ENCODE measurements at places on chromosomes 13 and 19.

GRCh38 chr13:40273253-40274025 lies 393.0 kb downstream of the FOXO1 start:
- no peak for DNase-seq

GRCh38 chr19:37920591-37921450 lies 13.8 kb downstream of the SIPA1L3 start:
- no peak for DNase-seq

DNA sequence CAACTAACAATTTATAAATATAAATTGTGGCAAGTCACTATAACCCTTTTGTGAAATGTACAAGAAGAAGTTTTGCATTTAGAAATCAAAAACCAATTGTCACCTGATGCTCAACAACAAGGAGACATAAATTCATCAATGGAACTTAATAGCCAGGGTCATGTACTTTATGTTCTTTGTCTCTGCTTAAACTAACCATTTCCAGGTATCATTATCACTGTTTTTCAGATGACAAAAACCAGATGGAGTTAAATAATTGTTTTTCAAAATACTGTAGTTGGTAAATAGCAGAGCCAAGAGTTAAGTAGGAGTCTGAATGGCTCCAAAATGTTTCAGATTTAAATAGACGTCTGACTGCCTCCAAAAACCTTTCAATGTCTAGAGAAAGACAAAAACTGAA lies 72.3 kb upstream of the MAB21L1 start:
- DNase-seq = no peak

DNA sequence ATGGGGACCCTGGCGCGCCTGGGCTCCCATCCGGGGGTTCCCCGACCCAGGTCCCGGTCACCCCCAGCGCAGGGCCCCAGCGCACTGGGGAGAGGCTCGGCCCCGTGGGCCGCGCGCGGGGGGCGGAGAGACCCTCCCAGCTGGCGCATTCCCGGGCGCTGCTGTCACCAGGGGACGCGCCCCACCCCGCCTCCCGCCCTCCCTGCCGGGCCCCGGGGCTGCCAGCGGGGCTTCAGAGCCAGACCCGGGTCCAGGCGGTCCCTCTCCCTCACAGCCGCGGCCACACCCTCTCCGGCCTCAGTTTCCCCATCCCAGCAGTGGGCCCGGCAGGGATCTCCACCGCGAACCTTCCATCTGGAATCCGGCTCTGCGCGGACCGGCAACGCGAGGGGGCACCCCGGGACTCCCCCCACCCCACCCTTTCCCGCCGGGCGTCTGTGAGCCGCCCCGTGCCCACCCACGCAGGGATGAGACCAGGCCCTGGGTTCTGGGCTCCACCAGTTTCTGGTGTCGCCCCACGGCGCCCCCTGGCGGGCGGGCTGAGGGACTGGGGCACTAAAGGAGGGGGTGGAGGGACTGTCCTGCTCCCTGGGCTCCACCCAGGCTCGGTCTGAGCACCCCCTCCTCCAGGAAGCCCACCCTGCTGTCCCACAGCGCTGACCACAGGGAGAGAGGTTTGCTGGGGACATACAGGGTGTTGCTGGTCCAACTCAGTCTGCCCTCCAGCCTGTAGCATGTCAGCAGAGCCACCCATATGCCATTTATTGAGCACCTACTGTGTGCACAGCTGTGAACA lies 878 bp upstream of the ADAMTSL5 start:
- peak; percentile 52 for DNase-seq

DNA sequence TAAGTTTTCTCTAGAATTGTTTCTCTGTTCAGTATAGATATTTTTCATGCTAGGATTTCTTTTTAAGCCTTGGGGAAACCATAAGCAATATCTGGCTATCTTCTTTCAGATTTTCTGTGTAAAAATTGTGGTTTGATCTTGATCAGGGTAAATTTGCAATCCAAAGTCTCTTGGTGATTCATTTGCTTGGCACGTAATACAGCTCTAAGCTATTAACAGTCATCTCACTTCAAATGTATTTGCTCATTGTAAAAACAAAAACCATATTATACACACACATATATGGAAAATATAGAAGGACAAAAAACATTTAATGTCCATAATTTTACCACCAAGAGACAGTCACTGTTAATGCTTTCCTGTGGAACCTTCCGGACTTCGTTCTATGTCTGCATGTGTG lies 191.0 kb downstream of the SHISA2 start:
- DNase-seq = no peak

GRCh38 chr19:16895467-16896145 lies 6.8 kb downstream of the F2RL3 start:
- no peak for DNase-seq

DNA sequence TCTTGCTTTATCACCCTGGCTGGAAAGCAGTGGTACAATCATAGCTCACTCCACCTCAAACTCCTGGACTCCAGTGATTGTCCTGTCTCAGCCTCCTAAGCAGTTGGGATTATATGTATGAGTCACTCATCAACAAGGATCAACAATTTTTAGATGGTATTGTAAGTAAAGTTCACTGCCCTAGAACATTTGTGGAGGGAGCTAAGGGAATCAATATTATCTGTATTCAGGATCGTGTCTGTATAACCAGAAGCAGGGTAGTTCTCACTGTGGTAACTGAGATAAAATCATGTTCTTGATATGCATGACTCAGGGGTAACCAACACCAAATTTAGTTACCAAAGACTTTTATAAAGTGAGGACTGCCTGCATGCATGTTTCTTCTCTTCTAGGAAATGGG lies 27.0 kb downstream of the ZMYM5 start:
- no peak for DNase-seq

GRCh38 chr13:102900193-102900608 lies 54.4 kb downstream of the ERCC5 start:
- no peak for DNase-seq

- peak; percentile 96 for DNase-seq
Measured at GRCh38 chr19:39401549-39402345, 4.9 kb upstream of the ZFP36 start.

DNA sequence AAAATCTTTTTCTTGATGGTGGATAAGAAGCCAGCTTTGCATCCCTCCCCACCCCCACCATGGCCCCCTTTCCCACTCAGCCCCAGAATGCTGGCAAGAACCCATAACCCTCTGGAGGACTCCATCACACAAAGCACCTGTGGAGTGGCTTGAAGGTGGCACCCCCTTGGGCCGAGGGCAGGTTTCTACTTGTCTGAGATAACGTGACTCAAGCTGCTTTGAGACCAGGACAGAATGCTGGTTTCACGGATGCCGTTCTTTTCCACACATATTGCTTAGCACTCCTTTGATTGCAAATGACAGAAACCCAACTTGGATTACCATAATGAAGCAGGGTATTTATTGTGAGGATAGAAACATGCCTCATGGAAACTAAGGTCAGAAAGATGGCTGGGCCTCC lies 82.2 kb downstream of the LACC1 start:
- DNase-seq = no peak

DNA sequence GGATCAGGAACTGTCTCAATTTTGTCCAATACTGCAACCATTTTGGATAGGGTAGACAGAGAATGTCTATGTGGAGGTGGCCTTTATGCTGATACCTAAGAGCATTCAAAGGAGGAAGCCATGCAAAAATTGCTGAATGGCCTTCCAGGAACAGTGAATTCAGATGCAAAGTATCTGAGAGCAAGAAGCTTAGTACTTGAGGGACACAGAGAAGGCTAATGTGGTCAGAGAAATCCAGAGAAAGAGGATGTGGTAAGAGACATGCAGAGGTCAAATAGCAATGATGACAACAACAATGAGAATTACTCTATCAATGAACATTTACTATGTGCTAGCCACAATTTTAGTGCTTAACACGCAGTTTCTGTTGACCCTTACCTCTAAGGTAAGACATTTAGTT lies 785.6 kb upstream of the KLHL1 start:
- no peak for DNase-seq

- no peak for DNase-seq
Measured at GRCh38 chr13:83876546-83876945, 5.7 kb downstream of the SLITRK1 start.

DNA sequence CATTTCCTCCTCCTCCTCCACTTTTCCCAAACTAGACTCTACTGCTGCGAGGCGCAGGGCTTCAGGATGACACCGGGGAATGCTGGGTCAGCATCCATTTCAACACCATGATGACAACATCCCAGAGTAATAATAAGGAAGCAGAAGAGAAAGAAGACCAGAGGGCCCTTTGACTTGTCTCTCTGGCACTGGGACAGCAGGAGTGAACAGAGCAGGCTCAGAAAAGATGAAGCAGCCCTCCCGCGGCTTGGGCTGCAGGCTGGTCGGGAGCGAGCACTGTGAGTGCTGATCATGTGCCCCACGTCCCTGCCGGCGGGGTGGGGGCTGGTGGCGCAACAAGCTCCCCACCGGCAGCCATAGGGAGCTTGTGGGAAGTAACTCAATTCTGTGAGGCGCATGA lies 30.5 kb downstream of the RANBP3 start:
- no peak for DNase-seq

DNA sequence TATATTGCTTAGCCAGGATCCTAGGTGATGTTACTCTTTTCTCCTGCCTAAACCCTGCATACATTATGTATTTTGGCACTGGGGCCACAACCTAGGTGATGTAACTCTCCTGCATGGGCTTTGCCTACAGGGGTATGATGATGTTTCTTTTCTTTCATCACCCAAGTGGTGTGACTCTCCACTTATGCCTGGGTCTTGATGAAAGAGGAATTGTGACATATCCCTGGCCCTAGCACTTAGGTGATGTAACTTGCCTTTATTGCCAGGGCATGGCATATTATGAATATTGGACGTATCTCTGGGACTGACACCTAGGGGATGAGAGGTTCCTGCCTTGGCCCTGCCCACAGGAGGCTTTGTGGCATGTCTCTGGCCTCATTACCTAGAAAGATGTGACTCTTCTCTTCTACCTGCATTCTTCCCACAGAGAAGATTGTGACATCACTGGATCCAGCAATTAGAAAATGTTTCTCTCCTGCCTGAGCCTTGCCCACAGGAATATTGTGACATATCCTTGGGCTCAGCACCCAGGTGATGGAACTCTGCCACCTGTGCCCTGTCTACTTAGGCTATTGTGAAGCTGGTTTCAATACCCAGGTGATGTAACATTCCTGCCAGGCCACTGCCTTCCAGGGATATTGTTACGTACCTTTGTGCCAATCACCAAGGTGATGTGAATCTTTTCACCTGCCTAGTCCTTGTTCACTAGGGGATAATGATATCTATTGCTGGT lies 27.3 kb upstream of the ZNF254 start:
- no peak for DNase-seq

GRCh38 chr13:107322228-107322627 lies 754.3 kb upstream of the ARGLU1 start:
- no peak for DNase-seq

- no peak for DNase-seq
Measured at GRCh38 chr19:41868120-41868988, 8.3 kb downstream of the RPS19 start.

DNA sequence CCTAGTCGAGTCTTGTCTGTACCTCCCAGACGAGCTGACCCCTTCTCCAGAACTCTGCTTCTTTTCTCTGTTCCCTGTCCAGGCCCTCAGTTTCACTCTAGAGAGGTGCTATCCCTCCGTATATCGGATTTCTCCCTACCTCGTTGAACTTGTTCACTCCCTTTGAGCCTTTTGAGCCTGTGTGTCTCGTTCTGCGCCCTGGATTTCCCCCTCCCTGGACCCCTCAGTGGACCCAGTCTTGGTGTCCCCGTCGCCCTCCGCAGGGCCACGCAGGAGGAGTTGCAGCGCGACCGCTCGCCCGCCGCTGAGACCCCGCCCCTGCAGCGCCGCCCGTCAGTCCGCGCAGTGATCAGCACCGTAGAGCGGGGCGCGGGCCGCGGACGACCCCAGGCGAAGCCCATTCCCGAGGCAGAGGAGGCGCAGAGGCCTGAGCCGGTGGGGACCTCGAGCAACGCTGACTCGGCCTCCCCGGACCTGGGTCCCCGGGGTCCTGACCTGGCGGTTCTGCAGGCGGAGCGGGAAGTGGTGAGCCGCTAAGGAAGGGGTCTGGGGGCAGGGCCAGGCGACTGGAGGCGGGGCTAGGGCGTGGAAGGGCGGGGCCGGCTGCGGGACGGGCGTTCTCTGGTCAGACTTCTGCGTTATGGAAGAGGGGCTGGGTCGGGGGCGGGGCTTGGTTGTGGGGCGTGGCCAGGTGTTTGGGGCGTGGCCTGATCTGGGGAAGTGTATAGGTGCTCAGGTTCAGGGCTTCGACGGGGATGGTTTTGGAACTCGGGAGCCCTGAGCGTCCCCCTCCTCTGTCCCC lies 5.5 kb downstream of the EPS8L1 start:
- peak; percentile 86 for DNase-seq

Data from CD4-positive, alpha-beta T cell treated with Interleukin-4 for 4 hours (primary cell).